ENCODE measurements at places on chromosomes 5 and 9.
A peak's percentile ranks its signal among the peaks of the same experiment; 100 is the strongest.

DNA sequence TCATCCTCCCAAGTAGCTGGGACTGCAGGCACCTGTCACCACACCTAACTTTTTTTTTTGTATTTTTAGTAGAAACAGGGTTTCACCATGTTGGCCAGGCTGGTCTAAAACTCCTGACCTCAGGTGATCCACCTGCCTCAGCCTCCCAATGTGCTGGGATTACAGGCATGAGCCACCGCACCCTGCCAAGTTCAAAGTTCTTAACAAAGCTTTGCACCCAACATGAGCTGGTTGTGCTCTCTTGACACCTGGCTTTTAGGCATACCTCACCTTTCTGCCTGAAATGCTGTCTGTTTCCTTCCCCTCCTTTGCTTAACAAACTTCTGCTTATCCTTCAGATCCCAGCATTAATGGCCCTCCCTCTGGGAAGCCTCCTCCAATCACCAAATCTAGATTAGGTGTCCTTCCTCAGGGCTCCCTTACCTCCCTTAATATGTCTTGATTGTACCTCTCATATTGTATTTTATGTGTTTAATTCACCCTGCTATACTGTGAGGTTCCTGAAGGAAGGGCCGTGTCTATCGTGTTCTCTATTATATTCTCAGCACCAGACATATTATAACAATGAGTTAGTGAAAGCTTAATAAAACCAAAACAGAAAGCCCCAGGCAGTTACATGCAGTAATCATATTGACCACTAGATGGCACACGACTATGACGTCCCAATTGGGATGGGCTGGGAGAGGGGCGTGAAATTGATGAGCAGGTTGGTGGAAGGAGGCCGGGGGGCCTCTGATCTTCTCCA lies 62.9 kb upstream of the PPARGC1B start:
- no peak for DNase-seq

GRCh38 chr9:89743216-89743572 lies 138.4 kb downstream of the GADD45G start:
- no peak for DNase-seq

- peak; percentile 64 for DNase-seq
Observed at GRCh38 chr9:13278368-13279246, 885 bp downstream of the MPDZ start.

DNA sequence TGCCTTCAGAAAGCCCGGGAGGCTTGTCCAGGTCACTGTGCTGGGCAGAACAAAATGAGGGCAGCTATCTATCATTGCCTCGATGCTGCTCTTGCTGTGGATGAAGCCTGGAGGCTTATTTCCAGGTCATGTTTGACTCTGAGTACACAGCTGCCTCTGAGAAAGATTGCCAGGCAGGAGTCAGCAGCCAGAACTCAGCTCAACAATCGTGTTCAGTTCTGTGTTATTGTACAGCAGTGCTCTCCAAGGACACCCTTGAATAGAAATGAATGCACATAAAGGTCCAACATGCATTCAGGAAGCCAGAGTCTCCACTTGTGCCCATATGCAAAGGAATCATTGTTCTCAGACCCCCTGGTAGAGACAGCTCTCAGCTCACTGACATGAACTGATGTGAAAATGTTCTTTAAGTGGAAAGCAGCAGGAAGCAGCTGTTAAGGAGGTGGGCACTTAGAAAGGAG lies 61.7 kb upstream of the ZFR start:
- DNase-seq = no peak

DNA sequence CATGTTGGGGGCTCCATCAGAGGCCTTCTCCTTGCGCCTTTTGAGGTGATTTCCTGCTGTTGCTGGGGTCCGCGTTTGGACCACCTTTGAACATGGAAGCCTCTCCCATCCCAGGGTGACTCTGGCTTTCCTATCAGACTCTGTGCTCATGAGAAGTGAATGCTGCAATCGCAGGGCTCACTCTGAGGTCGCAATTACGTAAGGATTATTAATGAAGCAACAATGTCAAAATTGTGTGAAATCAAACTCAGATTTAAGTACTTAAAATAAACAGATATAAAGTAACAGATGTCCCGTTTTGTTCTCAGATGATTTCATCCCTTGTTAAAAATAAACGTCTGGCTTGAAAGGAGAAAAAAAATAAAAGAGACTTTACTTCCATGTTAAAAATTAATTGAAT lies 634.2 kb downstream of the BNC2 start:
- no peak for DNase-seq

DNA sequence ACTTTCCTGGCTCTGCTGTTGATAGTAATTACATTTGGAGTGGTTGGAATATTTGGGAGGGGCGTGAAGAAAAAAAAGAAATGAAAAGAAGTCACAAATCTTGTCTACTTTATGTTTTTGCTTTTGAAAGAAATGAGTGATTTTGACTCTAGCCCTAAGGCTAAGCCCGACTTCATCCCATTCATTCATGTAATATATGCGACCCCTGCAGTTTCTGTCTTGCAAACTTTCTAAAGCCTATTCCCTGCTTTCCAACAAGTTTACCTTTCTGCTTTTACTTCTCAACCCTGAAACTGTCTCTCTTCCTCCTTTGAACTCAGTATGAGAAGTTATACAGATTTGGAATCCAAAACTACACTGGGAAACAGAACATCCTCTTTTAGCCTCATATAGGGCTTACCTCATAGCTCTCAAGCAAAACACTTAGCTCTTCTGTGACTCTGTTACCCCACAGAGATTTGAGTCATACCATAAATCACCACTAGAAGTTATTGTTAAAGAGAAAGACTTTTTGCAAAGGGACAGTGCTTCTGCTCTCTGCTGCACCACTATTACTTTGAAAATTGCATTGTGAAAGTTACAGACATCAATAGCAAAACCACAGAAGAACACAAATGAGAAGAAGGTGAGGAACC lies 1.6 kb downstream of the CFAP95 start:
- no peak for DNase-seq

DNA sequence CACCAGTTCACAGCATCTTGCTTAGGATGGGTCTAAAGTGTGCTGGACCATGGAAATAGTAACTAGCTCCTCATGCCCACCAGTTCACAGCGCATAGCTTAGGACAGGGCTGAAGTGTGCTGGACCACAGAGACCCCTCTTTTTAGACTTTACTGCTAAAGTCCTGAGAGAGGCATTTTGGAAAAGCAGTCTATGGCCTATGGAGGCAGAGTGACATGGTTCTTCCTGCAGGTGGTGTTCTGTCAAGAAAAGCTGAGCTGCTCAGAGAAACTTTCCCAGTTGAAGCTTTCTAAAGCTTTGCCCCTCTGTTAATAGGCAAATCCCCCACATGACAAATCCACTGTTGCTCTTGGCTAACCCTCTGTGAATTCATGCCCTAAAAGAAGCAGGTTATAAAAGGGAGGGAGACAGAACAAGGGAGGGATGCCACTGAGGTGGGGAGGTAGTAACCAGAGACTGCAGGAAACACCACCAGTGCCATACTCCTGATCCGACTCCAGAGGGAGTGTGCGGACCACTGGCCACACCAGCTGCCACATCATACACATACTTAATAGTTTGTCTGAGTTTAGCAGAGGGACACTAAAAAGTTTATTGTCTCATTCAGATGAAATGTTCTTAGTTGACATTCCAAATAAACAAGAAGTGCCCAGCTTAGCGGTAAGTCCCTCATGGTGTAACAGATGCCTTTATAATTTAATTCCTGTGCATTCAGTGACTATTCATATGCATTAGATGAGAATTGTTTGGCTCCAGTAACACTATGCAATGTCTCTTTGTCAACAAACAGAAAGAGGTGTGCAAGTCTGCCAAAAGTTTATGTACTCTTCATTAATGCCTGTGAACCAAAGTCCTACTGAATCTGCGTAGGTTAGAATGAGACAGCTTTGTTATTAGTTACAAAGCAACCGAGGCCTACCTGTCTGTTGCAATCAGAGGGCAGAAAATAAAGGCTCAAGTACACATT lies 236.2 kb upstream of the NFIL3 start:
- DNase-seq = peak; percentile 61

DNA sequence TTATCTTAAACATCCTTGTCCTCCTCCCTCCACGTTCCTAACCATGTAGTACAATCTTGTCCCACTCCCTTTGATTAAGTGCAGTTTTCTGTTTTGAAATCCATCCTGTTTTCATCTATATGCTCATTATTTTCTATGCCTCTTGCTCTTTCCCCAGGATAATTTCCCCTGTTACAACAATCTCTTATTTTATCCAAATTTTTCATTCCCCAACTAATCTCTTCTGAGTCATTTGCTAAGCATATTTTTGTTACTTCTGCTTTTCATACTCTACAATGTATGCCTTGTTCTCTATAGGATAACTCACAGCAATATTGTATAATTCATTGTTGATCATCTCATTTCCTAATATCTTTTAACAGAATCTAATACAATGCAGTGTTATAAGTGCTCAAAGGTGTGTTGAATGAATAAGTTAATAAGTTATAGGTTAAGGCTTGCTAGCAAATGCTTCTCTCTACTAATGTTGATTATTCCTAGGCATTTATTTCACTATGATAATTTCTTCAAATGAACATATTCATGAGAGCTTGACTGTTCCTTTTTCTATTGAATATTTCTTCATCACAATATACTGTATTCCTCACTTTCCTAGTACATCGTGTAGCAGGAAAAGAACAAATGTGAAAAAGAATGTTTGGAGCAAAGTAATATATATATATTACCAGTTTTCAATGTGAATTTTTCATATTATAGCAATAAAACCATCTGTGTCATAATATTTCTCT lies 1.5 kb downstream of the OMD start:
- no peak for DNase-seq

GRCh38 chr9:80550181-80550580 lies 978.4 kb downstream of the TLE4 start:
- DNase-seq = no peak

- peak; percentile 23 for DNase-seq
Observed at GRCh38 chr9:114025196-114025753, 52.8 kb downstream of the AMBP start.

DNA sequence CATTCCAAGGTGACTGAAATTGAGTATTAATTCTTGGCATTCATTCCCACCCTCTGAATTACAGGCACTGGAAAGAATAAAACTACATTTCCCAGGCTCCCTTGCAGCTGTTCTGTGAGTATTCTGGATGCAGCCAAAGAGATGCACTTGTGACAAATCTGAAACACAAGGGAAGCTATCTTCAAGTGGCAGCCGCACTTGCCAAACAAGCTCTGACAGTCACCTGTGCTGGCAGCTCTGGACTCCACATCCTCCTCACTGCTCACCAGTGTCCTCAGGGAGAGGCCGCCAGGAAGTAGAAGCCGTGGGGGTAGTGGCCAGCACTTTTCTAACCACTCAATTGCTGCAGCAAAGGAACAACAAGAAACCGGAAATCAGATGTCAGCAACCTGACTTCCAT lies 275.0 kb downstream of the NR2F1-AS1 start:
- peak; percentile 55 for DNase-seq

GRCh38 chr5:167219298-167219697 lies 1072.1 kb upstream of the WWC1 start:
- no peak for DNase-seq

DNA sequence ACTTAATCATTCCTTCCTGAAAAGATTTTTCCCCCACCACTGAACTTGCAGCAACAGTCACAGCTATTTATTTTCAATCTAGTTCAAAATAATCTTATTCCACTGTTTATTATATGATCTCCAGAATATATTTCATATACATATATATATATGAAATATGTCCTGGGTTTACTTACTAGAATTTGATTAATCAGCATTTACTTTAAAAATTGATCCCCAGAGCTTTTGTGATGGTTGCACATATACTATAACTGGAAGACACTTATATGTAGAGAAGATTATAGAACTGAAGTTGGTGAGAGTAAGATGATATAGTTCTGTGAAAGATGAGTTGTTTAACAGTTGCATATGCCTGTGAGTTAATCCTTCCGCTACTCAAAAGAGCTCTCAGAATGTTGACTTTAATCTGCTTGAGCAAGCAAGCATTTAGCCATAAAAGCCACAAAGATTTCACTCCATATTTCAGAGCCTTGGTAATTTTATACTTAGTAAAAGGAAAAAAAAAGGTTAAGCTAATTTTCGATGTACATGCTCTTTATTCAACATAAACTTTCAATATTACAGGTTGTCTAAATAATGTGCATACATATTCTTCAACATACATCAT lies 399.3 kb upstream of the CDH9 start:
- DNase-seq = no peak

GRCh38 chr5:56328753-56329560 lies 95.8 kb upstream of the ANKRD55 start:
- no peak for DNase-seq

DNA sequence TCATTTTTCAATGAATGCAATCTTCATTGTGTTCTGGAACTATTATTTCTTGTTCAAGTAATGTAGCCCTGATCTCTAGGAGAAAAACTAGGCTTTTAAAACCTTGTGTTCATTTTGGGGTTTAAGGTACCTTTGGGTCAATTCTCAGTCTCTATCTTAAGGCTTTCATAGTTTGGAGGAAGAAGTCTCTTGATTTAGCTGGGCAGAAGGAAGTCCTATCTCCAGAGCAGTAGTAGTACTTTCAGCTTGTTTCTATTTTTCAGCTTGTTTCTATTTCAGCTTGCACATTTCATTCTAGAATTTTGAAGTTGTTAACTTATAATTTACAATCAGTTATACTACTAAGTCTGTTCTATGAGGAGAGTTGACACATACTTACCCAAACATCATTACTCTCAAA lies 15.2 kb downstream of the CSNK1G3 start:
- DNase-seq = no peak

DNA sequence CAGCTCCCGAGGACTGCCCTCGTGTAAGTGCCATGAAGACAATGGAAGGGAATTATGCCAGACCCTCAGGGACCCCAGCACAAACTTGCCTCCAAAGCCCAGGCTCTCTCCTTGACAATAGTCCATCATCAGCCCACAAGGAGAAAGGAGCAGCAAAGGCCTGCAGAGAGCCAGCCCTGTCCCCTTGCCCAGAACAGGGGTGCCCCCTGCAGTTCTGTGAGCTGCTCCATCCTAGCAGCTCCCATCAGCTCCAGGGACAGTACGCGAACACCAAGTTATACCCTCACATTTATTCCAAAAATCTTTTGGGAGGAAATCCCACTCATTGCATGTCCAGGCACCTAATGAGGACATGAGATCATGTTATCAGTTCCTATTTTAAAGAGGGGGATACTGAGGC lies 11.1 kb downstream of the BARX1 start:
- no peak for DNase-seq

- no peak for DNase-seq
Observed at GRCh38 chr5:14534773-14535172, 46.8 kb upstream of the OTULINL start.

DNA sequence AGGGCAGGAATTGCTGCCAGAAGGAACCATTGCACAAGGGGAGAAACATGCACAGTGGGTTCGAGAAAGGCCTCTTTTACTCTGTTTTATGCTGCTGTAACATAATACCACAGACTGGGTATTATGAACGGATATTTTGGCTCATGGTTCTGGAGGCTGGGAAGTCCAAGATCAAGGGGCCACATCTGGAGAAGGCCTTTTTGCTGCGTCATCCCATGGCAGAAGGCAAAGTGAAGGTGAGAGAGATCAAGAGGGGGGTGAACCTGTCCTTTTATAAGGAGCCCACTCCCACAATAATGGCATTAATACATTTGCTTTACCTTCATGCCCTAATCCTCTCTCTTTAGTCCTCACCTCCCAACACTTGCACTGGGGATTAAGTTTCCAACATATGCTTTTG lies 136.9 kb upstream of the ALDH1B1 start:
- DNase-seq = no peak

GRCh38 chr5:122877518-122877917 lies 32.1 kb downstream of the SNX24 start:
- DNase-seq = no peak

Data from H9 (cell line).